Skin of body (tissue), 3 donors: ENCODE measurements at places on chromosomes 3 and 15. TPM values are rescaled to one million over a fixed set of nuclear protein-coding genes. Genes with fewer than 3 reads are reported as not detected.

DNA sequence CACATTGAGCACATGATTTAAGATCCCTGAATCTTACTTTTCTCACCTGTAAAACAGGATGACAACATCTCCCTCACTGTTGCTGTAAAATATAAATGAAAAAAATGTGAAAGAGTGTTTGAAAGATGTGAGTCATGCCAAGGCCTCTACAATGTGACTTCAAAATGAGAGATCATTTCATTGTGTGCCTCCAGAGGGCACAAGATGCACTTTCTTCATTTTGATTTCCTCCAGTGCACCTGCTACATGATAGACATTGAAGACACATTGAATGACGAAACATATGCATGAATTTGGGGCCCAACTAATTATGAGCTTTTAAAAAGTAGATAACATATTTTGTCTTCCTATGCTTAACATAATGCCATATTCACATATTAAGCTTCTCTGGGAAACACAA, 170.3 kb downstream of the MOBP start:
- no peak for DNase-seq

Gene TRAT1
- total RNA-seq, result 0.59 TPM

Gene SAMD7
- total RNA-seq, result not detected

DNA sequence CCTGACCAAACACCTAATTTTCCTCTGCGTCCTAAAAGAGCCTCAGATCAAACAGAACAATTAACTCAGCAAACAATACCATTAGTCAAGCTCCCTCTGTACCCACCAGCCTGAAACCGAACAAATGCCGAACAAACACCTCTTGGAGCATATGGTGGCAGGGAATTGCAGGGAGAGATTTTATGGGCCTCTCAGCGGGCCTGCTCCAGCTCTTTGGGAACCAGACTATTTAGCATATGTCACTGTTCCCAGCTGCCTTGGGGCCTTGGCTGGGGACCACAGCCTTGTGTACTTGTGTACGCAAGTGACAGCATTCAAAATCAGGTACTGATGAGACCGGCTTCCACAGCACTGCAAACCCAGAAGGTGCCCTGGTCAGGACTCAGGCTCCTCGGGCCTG, 388.8 kb upstream of the PPP2R3A start:
- no peak for DNase-seq
